CD4-positive, alpha-beta T cell treated with Interleukin-6 for 4 hours (primary cell): ENCODE measurements at places on chromosomes 5 and 9.
A peak's percentile ranks its signal among the peaks of the same experiment; 100 is the strongest.

DNA sequence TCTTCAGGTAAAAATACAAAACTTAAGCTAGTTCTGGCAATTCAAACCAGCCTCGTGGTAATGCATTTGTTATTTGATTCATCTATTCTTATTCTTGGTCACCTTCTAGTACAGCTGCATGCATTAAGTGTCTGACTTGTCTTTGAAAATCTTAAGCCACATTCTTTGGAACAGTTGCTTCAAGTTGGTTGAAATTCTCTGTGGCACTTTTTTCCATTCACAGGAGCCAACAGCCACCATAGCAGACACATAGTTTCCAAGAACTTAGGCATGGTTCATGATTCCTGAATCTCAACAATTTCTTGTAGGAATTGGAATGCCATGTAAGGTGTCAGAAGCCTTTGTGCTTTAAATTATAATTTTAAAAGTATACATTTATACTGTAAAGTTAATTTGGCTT is 47.4 kb upstream of the MEF2C start:
- DNase-seq, result no peak

- DNase-seq, result no peak
Measured at GRCh38 chr9:127873886-127874285, 3.6 kb downstream of the AK1 start.

GRCh38 chr5:135343413-135343812 is 55.6 kb downstream of the MACROH2A1 start:
- DNase-seq, result no peak

DNA sequence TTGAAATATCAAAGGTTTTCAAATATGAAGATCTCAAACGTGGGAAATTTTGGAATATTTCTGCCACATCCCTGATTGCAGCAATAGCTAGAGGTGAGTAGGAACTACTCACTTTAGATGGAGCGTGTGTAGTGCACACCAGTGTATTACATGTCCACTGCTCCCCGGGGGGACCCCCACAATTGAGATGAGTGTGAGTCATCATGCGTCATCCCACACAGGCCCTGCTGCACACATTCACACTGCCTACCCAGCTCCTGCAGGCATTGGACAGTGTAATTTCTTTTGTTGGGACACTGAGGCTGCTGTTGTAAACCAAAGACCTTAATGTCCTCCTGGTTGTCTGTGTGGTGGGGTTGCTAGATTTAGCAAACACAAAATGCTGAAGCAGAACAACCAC is 280.0 kb downstream of the GAS1 start:
- DNase-seq, result no peak

GRCh38 chr5:2201011-2201410 is 318.3 kb upstream of the IRX4 start:
- no peak for DNase-seq

DNA sequence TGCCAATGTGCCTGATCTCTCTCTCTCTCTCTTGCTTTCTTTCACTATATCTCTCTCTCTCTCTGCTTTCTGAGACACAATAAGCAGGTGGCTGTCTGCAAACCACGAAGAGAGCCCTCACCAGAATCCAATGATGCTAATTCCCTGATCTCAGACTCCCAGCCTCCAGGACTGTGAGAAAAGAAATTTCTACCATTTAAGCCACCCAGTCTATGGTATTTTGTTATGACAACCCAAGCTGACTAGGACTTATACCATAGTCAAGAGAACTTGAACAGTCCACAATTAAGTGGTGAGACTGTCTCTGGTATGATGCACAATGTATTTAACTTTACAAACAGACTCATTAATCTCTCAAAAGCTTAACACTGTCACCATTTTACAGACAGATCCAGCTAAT is 67.0 kb downstream of the NFIB start:
- no peak for DNase-seq

DNA sequence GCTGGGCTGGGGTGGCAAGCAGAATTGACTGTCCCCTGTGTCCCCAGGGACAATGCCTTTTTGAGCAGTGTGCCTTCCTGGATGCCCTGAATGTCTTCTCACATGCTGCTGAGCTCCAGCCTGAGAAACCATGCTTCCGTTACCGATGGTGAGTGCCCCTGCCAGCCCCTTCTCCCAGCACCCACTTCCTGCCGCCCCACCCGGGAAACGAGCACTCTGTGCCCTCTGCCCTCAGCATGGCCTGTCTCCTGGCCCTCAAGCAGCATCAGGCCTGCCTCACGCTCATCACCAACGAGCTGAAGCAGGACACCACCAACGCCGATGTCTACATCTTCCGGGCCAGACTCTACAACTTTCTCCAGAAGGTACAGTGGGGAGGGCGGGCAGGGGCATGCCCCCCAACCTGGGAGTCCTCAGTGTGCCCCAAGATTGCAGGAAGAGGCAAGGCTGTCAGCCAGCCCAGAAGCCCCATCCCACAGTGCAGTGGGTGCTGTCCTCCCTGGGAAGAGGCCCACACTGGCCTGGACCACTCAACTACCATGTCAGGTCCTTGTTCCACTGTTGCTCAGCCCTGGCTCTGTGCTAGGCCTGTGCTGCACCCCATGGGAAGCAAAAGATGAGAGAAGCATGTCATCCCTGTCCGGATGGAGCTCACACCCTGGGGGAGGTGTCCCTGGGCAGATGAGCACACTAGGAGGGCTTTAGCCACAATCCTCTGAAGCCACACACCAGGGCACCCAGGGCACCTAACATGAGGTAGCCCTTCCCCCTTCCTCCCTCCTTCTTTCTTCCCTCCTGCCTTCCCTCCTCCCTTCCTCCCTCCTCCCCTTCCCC is 4.4 kb downstream of the TTC16 start:
- peak; percentile 55 for DNase-seq

DNA sequence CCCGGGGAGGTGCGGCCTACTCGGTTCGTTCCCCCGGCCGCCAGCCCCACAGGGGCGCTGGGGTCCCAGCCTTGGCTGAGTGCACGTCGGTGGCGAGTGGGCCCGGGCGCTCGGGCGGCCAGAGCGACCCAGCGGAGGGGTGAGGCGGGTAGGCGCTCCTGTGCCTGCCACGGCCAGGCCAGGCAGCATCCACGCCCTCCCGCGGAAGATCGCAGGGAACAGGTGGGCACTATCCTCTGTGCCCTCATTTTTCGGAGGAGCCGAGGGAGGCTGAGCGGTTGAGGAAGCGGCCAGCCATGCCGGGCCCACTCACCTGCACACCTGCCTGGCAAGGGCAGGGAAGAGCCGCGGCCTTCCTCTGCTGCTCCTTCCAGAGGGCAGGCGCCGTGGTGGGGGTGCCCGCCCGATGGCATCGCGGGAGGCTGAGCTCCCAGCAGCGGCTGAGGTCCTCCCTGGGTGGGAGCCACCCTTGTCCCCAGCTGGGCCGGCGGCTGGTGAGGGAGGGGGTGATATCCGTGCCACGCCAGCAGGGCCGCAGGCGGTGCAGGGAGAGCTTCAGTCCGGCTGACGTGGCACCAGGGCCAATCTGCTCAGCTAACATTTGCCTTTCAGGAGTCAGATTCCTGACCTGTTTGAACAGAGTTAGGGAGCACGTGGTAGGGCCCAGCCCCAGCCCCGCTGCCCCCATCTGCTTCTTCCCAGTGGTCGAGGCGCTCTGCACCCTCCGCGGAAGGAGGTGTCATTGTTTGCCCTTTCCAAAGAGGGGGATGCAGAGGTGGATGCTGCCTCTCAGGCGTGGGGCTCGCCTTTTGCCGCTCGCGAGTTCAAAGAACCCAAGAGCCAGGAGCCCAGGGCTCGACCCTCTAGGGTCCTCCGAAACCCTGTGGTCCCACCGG is 1.6 kb upstream of the SEC16A start:
- DNase-seq, result no peak

- DNase-seq, result no peak
Measured at GRCh38 chr5:137341831-137342230, 157.3 kb downstream of the SPOCK1 start.

DNA sequence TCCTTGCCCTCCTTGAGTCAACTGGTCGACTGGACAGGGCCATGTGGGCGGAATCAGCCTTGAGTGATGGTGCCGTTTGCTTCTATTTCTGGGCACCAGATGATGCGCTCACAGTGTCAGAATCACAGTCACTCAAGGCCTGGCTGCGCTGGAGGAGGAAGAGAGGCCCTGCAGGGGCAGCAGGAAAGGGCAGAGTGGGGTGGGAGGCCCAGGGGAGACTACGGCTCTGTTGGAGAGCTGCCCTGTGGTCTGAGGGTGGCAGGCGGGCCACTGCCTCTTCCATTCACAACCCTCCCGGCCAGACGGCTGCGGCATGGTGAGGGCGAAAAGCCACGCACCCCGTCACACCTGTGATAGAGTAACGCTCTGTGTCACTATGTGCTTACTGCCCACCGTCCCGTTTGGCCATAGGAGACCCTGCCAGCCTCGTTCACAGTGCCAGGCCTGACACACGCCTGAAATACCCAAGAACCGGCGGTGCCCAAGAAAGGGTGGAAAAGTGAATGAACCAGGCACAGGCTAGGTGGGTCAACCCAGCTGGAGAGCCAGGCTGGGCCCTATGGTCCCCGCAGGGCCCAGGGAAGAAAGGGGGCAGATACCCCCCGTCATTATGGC is 9.9 kb downstream of the PLPP7 start:
- DNase-seq, result no peak

GRCh38 chr5:143262393-143263174 is 140.9 kb downstream of the NR3C1 start:
- no peak for DNase-seq
